ENCODE measurements at places on chromosomes 7 and 10. TPM values are rescaled to one million over a fixed set of nuclear protein-coding genes. Genes with fewer than 3 reads are reported as not detected.

Gene DNAH11
- 6.9 TPM for total RNA-seq

Gene NXPH1
- 22.4 TPM for total RNA-seq

Gene SLC26A4
- total RNA-seq: 0.45 TPM

Gene GRID2IP
- total RNA-seq: 3.5 TPM

Gene CNPY4
- total RNA-seq: 15.2 TPM

Gene NPFFR1
- 0.54 TPM for total RNA-seq

Gene CNNM2
- 10.4 TPM for total RNA-seq

Gene RINT1
- total RNA-seq: 22.5 TPM

Gene PODXL
- 17.1 TPM for total RNA-seq

Gene LAMTOR4
- 20.7 TPM for total RNA-seq

Gene SPOCK2
- 118 TPM for total RNA-seq

Gene SPDYE5
- total RNA-seq: not detected

Gene PIK3AP1
- total RNA-seq: 2.1 TPM

Gene CHPF2
- 14.2 TPM for total RNA-seq

Gene DPP6
- total RNA-seq: 52.4 TPM

Gene RARRES2
- total RNA-seq: 4.1 TPM

Gene PNLIP
- not detected for total RNA-seq

Gene CCZ1
- total RNA-seq: 56.8 TPM

Gene EPHB4
- total RNA-seq: 21.9 TPM

Gene SYNPO2L
- not detected for total RNA-seq

Gene CXCL12
- 90.7 TPM for total RNA-seq

Gene CDNF
- not detected for total RNA-seq

Gene OR13A1
- 0.45 TPM for total RNA-seq

Gene OR2F2
- total RNA-seq: not detected

Gene JCAD
- 19.0 TPM for total RNA-seq

Gene SLC26A5
- total RNA-seq: 0.18 TPM

Gene PAX2
- 13.2 TPM for total RNA-seq

Gene CC2D2B
- total RNA-seq: 2.5 TPM

Gene CUZD1
- 0.91 TPM for total RNA-seq

Gene TMEM176A
- total RNA-seq: 1.5 TPM

Gene PTPRN2
- total RNA-seq: 35.7 TPM

Gene GPR141
- total RNA-seq: not detected

Gene SLC26A3
- total RNA-seq: 0.54 TPM

Gene GRID1
- total RNA-seq: 15.8 TPM

Gene ITGA8
- total RNA-seq: 19.8 TPM

Gene ZNF853
- total RNA-seq: 10.4 TPM

Gene STEAP1B
- total RNA-seq: 2.6 TPM

Gene HTR7
- total RNA-seq: 2.2 TPM

Gene PPP1R3A
- total RNA-seq: 0.09 TPM

Gene LMOD2
- 0.18 TPM for total RNA-seq

Gene KCNMA1
- 109 TPM for total RNA-seq

Gene NEBL
- total RNA-seq: 38.9 TPM

Gene VWDE
- total RNA-seq: 7.2 TPM

Gene LIPM
- not detected for total RNA-seq

Gene RAB19
- total RNA-seq: not detected

Gene CDK1
- 46.9 TPM for total RNA-seq

Gene SPRN
- total RNA-seq: 5.5 TPM

Gene H2BK1
- not detected for total RNA-seq

Gene NEUROD6
- 35.3 TPM for total RNA-seq
